ENCODE measurements at places on chromosomes 5 and 9. TPM values are rescaled to one million over a fixed set of nuclear protein-coding genes. Genes with fewer than 3 reads are reported as not detected.

Gene PRKACG
- total RNA-seq: not detected

- no peaks in the 10 kb centered on the region for H3K36me3 ChIP-seq
- no peak overlapping the region for H3K27ac ChIP-seq
- no peak overlapping the region for H3K4me3 ChIP-seq
- H3K4me1 ChIP-seq: no peaks in the 10 kb centered on the region
- DNase-seq: no peak
Observed at GRCh38 chr9:89786655-89787054, 181.8 kb downstream of the GADD45G start.

Gene ADCY2
- total RNA-seq: 30.1 TPM

- H3K27ac ChIP-seq: peak overlapping the region; percentile 78
- no peaks in the 10 kb centered on the region for H3K27me3 ChIP-seq
- no peak for DNase-seq
- no peaks in the 10 kb centered on the region for H3K36me3 ChIP-seq
- H3K4me3 ChIP-seq: peak overlapping the region; percentile 55
Observed at GRCh38 chr5:112737070-112737462, 619 bp upstream of the APC start.

GRCh38 chr5:157045601-157046000 is 13.3 kb downstream of the HAVCR1 start:
- no peak overlapping the region for H3K27ac ChIP-seq
- H3K36me3 ChIP-seq: no peaks in the 10 kb centered on the region
- H3K4me1 ChIP-seq: no peaks in the 10 kb centered on the region
- H3K4me3 ChIP-seq: no peak overlapping the region

- H3K4me1 ChIP-seq: no peaks in the 10 kb centered on the region
- no peaks in the 10 kb centered on the region for H3K27me3 ChIP-seq
- H3K27ac ChIP-seq: no peak overlapping the region
- no peak for DNase-seq
- H3K36me3 ChIP-seq: no peaks in the 10 kb centered on the region
Observed at GRCh38 chr5:133015466-133015865, 10.9 kb downstream of the ZCCHC10 start.

- no peaks in the 10 kb centered on the region for H3K36me3 ChIP-seq
- H3K4me1 ChIP-seq: no peaks in the 10 kb centered on the region
- peak overlapping the region; percentile 68 for H3K4me3 ChIP-seq
- H3K27me3 ChIP-seq: no peaks in the 10 kb centered on the region
- H3K27ac ChIP-seq: peak overlapping the region; percentile 99
- peak; percentile 99 for DNase-seq
Observed at GRCh38 chr9:27573634-27574590, 631 bp upstream of the C9orf72 start.

DNA sequence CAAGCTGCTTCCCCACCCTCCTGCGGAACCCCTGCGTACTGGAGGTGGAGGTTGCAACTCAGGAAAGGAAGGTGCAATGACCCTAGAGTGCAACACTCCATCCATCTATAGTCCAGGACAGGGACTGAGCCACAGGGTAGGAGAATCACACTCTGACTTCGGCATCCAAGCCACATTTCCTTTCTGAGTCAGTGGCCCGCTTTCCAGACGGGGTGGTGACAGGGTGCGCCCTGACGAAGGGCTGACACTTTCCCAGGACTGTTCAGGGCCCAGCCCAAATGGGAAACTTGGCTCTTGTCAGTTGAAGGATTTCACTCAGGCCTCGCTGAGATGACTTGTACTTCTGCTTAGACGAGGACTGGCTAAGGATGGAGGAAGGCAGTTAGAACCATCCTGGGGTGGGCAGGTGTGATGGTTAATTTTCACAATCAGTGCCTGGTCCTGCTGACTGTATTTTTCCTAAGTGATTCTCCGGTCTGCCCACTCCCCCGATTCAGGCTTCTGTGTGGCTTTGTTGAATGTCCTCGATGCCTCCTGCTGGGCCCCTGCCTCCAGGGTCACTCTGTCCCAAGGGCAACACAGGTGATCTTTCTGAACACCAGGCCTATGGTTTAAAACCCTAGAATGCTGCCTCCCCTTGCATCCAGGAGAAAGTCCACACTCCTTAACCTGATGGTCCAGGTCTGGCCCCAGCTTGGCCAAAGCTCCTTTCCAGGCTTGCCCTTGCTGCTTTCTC is 228.1 kb downstream of the FSTL4 start:
- no peaks in the 10 kb centered on the region for H3K27me3 ChIP-seq
- no peak for DNase-seq
- no peaks in the 10 kb centered on the region for H3K36me3 ChIP-seq

DNA sequence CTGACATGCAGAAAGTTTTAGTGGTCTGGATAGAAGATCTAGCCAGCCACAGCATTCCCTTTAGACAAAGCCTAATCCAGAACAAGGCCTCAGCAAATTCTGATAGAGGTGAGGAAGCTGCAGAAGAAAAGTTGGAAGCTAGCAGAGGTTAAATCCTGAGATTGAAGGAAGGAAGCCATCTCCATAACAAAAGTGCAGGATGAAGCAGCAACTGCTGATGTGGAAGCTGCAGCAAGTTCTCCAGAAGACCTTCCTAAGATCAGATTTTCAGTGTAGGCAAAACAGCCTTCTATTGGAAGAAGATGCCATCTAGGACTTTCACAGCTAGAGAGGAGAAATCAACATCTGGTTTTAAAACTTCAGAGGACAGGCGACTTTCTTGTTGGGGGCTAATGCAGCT is 77.5 kb downstream of the TRIO start:
- no peaks in the 10 kb centered on the region for H3K27me3 ChIP-seq
- no peak overlapping the region for H3K4me3 ChIP-seq
- H3K27ac ChIP-seq: no peak overlapping the region
- H3K4me1 ChIP-seq: no peaks in the 10 kb centered on the region
- no peak for DNase-seq
- H3K36me3 ChIP-seq: no peaks in the 10 kb centered on the region

GRCh38 chr5:54646356-54647101 is 129.0 kb downstream of the SNX18 start:
- no peaks in the 10 kb centered on the region for H3K36me3 ChIP-seq
- DNase-seq: no peak
- H3K4me3 ChIP-seq: peak overlapping the region; percentile 55
- H3K4me1 ChIP-seq: peaks cover 17% of the 10 kb centered on the region

GRCh38 chr5:134440201-134440755 is 28.6 kb upstream of the CDKN2AIPNL start:
- H3K4me3 ChIP-seq: no peak overlapping the region
- peaks cover 29% of the 10 kb centered on the region for H3K4me1 ChIP-seq
- H3K27me3 ChIP-seq: no peaks in the 10 kb centered on the region
- H3K27ac ChIP-seq: no peak overlapping the region

Gene CAMK2A
- total RNA-seq: under 0.01 TPM

GRCh38 chr9:68515326-68516017 is 25.2 kb downstream of the TMEM252 start:
- no peak overlapping the region for H3K4me3 ChIP-seq
- no peaks in the 10 kb centered on the region for H3K27me3 ChIP-seq
- no peak overlapping the region for H3K27ac ChIP-seq
- DNase-seq: no peak

DNA sequence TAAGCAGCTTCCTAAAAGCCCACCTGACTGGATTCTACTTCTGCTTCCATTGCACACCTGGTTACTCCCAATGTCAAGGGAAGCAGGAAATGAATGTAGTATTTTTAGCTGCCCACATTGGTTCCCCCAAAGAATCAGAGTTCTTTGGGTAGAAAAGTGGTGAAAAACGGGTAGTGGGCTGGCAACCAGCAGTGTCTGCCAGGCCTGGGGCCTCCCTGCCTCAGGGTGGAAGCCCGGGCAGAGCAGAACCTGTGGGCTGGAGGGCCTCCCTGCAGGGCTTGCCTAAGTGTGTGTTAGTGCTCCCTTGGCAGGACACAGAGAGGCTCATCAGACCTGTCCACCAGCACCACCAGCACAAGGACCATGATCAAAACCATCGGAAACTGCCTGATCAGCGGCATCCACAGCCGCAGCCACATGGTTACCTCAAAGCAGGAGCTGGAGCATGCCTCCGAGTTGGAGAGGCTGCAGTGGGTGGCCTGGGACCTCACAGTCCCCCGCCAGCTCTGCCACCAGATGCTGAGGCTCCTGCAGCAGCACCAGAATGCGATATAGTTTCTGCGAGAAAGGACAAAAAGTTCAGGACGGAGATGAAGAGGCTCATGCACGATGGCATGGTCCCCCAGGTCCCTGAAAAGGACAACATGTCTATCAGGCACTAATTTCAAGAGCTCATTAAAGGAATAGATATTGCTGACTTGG is 72.2 kb downstream of the PTPDC1 start:
- peaks cover 7% of the 10 kb centered on the region for H3K4me1 ChIP-seq
- DNase-seq: no peak
- peak overlapping the region; percentile 51 for H3K27ac ChIP-seq
- no peaks in the 10 kb centered on the region for H3K27me3 ChIP-seq
- H3K36me3 ChIP-seq: no peaks in the 10 kb centered on the region

DNA sequence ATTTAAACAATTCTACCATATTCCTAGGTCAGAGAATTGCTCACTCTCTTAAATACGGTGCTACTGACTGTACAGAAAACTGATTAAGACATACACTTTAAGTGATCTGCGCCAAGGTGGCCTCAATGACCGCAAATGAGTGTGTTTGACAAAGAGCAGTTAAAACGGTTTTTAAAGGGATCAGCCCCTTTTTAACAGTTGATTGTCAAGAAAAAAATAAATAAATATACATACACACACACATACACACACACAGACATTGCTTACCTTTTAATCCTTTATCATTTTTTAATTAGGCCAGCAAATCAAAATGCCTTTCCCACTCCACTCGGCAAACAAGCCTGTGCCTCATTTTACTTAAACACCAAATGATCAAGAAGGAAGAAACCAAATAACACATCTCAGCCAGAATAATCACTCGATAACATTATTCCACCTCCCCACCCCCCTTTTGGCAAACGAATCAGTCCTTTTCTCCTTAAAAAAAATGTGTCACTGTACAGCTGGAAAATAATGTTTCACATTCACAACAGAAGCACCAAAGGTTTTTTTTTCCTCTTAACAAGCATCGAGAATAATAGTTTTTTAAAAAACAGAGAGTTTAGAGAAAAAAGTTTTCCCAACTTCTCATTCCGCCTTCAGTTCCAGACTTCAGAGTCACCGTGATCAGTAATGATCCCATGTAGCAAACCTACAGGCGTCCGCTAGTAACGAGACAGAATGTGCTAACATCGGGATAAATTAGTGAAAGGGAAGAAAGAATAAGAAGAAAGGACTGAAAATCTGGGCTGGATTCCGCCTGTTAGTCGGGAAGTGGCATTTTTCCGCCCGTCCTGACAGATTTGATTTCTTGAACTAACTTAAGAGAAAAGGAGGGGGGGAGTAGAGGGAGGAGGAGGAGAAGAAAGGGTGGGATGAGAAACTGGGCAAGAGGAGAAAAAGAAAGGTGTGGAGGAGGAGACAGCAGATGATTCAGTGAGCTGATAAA is at the start of gene ZNF608:
ZNF608 (minus strand) TSS at position 712 of the 988 bp plus-strand sequence. CDS start 1,650 bp downstream, outside the sequence.
- no peaks in the 10 kb centered on the region for H3K27me3 ChIP-seq
- DNase-seq: no peak
- peaks cover 9% of the 10 kb centered on the region for H3K4me1 ChIP-seq
- H3K36me3 ChIP-seq: no peaks in the 10 kb centered on the region
- H3K4me3 ChIP-seq: peak within 1 kb of the TSS; percentile 70
- H3K27ac ChIP-seq: peak within 1 kb of the TSS; percentile 98

DNA sequence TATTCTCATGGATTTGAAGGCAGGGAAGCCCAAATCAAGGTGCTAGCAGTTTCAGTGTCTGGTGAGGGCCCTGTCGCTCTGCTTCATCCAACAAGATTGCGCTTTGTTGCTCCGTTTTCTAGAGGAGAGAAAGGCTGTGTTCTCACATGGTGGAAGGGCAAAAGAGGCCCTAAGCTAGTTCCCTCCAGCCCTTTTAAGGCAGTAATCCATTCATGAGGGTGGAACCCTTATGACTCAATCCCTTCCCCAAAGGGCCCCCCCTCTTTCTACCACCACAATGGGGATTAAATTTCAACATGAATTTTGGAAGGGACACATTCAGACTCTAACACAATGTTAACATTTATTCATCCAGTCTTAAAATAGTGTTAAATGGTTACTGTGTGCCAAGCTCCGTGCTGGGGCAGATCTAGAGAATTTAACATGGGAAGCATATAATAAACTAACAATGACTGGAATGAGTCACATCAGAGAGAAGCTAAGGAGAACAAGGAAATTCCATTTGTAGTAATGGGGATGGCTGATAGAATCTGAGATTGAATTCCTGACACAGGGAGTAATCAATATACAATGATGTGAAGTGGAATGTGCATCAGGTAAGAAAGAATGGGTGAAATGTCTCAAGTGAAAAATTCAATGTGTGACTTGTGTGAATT is 382.8 kb upstream of the ZNF608 start:
- H3K27me3 ChIP-seq: no peaks in the 10 kb centered on the region
- no peak overlapping the region for H3K27ac ChIP-seq
- no peaks in the 10 kb centered on the region for H3K36me3 ChIP-seq

DNA sequence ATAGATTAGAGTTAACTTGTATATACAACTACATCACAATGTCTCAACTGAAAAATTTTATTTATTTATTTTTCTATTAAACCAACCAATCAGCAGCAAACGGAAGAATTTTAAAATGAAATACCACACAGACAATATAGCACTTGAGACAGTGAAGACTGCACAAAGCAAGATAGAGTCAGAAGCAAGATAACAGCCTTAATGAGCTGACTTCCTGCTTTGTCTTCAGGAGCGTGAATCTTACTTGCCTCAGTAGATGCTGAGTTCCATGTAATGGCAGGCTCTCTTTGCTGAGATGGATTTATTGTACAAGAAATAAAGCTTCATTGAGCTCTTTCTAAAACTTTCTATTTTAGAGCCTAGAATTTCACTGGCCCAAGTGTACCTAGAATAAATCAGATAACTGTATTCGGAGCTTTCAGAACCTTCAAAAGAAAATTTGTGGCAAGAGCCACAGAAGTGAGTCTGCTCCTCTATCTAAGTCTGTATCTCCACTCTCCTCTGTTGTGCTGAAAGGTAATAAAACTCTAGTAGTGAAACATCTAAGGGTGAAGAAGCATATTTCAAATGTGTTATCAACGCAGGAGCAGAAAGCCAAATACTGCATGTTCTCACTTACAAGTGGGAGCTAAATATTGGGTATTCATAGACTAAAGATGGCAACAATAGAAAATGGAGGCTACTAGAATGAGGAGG is 83.3 kb upstream of the ANKRD55 start:
- H3K36me3 ChIP-seq: no peaks in the 10 kb centered on the region
- no peak for DNase-seq
- H3K27ac ChIP-seq: no peak overlapping the region
- H3K4me1 ChIP-seq: no peaks in the 10 kb centered on the region
- no peak overlapping the region for H3K4me3 ChIP-seq
- H3K27me3 ChIP-seq: no peaks in the 10 kb centered on the region

GRCh38 chr5:143182901-143183820 is 220.3 kb downstream of the NR3C1 start:
- H3K4me1 ChIP-seq: no peaks in the 10 kb centered on the region
- no peak overlapping the region for H3K27ac ChIP-seq
- no peak overlapping the region for H3K4me3 ChIP-seq
- H3K36me3 ChIP-seq: no peaks in the 10 kb centered on the region
- no peaks in the 10 kb centered on the region for H3K27me3 ChIP-seq
- DNase-seq: no peak

Gene HTR1A
- not detected for total RNA-seq

- no peak overlapping the region for H3K4me3 ChIP-seq
- no peaks in the 10 kb centered on the region for H3K4me1 ChIP-seq
- H3K36me3 ChIP-seq: no peaks in the 10 kb centered on the region
- DNase-seq: no peak
Observed at GRCh38 chr5:179143446-179143845, 83.3 kb downstream of the ZNF354C start.

GRCh38 chr9:25684321-25684720 is 6.1 kb upstream of the TUSC1 start:
- no peak overlapping the region for H3K4me3 ChIP-seq
- no peaks in the 10 kb centered on the region for H3K27me3 ChIP-seq
- H3K27ac ChIP-seq: no peak overlapping the region
- no peaks in the 10 kb centered on the region for H3K4me1 ChIP-seq
- H3K36me3 ChIP-seq: no peaks in the 10 kb centered on the region
